ENCODE measurements at places on chromosomes 3 and 15.

GRCh38 chr15:70752193-70752635 is 11.1 kb downstream of the UACA start:
- DNase-seq: no peak

GRCh38 chr3:171206283-171206682 is 179.8 kb upstream of the SLC2A2 start:
- DNase-seq: no peak

DNA sequence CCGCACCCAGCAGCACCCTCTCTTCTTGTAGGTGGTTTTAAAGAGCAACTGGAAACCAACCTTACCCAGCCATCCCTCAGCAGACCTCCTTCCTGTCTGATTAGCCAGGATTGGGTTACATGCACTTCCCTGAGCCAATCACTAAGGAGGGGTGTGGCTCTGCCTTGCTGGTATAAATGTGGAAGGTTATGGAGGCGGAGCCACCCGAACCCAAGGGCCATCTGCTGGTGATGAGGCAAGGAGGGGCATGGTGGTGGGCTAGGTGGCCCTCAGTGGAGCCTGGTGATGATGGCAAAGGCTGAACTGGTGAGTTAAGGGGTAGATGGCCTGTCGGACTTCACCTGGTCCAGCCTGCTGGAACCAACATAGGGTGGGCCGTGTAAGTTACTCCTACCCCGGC is 39.8 kb downstream of the CCDC33 start:
- no peak for DNase-seq

DNA sequence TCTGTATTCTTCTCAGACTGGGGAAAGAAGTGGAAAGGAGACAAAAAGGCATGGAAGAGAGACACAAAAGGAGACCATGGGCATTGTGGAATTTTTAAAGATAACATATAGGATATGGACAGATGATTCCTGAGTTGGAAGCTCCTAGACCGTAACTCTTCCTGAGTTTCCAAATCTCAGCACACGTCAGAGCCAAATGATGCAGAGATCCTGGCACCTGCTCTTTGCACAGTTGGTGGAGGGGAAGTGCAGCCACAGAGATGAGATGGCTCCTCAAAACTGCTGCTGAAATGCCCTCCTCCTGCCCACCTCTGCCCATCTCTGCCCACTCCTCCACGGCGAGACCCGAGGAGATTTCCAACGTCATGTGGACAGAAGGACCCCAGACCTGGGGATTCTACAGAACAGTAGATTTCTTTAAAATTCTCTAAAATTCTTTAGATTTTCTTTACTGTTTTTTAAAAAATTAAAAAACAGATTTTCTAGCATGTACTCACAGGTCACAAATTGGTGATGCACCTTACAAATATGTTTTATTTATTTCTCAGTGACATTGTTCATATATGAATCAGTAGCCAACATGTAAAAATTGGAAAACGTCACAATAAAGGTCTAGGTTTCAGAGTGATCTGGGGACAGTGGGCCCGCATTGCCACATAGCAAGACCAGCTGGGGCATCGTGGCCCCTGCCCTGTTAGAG is 8.1 kb downstream of the CPN2 start:
- DNase-seq: no peak

GRCh38 chr3:196654006-196654734 is 14.7 kb downstream of the NRROS start:
- no peak for DNase-seq

GRCh38 chr15:40044717-40045571 is 6.0 kb upstream of the SRP14 start:
- peak; percentile 47 for DNase-seq

GRCh38 chr15:69403594-69403993 is 10.6 kb upstream of the KIF23 start:
- DNase-seq: no peak

- no peak for DNase-seq
Observed at GRCh38 chr3:126275620-126275904, 81.6 kb downstream of the KLF15 start.

DNA sequence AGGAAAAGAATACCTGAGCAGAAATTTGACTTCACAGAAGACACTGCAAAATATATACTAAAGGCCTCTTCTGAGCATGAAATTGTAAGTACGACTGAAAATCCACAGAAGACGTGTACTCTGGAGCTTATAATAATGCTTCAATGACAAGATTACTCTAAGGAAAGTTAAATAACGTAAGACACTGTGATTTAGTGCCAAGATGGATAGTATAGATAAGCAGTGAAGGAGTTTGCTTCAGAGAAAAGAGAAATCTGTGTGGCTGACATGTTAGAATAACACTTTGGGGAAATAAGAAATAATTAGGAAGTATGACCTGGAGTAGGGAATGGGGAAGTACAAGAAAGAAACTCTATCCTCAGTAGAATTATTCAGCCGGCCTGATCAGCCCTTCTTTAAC is 28.9 kb downstream of the ALDH1A2 start:
- DNase-seq: no peak

DNA sequence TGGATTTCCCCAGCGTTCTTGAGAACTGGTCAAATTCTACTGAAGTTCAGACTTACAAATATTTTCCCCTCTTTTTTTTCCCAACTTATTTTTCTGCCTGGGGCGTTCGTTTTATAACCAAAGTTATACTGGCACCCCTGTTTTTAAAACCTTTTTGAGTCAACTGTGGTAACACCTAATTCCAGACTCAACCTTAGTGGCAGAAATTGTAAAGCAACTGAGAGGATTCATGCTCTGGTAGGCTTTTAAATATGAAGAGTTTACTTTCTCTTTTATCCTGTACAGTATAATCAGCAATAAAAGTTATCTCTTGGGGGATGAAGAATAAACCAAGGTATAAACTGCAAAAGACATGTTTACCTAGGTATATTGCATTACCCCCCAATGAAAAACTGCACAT is 2.3 kb downstream of the IL5RA start:
- no peak for DNase-seq

- DNase-seq: no peak
Observed at GRCh38 chr3:123564056-123564455, 20.8 kb downstream of the HACD2 start.

DNA sequence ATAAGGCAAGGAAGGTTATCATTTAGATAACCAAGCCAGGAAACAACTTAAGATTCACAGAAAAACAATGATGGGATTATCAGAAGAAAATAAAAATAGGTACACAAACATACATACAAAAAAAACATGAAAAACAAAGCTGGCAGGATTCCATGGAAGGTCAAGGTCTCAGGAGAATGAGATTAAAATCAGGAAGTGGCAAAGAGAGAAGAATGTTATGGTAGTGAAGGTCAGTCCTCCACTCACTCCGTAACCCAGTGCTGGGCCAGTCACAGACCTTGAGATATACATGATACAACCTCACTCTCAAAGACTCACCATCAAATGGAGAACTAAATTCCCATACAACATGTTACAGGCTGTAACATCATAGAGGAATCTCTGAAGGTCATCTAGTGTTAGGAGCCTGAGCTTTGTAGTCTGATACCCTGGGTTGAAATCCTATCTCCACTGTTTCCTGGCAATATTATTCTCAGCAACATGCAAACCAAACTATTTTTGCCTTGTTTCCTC is 93.9 kb downstream of the CTNNB1 start:
- DNase-seq: no peak

DNA sequence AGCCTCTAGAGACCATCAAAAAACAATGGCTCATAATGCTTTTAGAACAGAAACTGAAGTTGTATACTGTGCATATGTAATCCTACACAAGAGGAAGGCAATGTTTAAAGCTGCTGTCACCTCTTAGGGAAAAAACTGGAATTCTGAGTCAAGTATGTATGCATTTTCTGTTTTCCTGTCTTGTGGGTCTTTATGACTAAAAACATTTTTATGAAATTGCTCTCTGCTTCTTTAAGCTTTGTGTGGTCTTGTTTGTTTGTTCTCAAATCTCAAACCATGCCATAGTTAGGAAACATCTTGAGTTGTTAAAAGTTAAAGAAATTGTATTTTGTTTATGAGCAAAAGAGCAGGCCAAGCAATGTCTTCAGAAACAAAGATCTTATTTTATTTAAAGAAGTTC is 80.9 kb upstream of the SOX2 start:
- no peak for DNase-seq

- no peak for DNase-seq
Observed at GRCh38 chr3:106089806-106090205, 221.0 kb upstream of the CBLB start.

DNA sequence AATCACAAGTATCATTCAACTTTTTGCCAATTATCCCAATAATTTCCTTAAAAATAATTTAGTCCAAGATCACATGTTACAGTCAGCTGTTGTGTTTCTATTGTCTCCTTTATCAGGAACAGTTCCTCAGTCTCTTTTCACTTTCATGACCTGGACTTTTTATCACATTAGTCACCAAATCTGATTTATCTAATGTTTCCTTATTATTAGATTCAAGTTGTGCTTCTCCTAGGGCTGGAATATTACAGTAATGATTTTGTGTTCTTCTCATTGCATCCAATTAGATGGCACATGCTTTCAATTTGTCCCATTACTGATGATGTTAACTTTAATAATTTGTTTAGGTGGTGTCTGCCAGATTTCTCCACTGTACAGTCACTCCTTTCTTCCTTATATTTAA is 66.3 kb upstream of the DCBLD2 start:
- no peak for DNase-seq

- DNase-seq: no peak
Observed at GRCh38 chr15:100093211-100094126, 248.3 kb downstream of the ADAMTS17 start.

- no peak for DNase-seq
Observed at GRCh38 chr3:156478891-156479290, 76.0 kb downstream of the SSR3 start.

GRCh38 chr15:86630946-86631345 is 551.3 kb downstream of the AGBL1 start:
- DNase-seq: no peak

- DNase-seq: no peak
Observed at GRCh38 chr3:136685882-136686281, 66.3 kb downstream of the STAG1 start.

DNA sequence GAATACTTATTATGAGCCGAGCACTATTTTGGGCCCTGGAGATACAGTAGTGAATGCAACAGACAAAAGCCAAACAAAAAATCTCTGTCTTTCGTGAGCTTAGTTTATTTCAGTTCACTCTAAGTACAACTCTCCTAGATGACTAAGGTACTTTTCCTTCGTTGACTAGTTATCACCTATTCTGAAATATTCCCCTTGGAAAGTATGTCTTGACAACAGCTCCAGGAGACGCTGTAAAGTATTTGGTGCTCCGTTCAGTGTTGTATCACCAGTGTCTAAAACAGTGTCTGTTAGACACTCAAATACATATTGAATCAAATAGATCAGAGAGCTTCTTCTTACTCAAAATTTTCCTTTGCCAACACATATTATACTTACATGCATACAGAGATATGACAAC is 119.6 kb downstream of the TFDP2 start:
- DNase-seq: no peak

DNA sequence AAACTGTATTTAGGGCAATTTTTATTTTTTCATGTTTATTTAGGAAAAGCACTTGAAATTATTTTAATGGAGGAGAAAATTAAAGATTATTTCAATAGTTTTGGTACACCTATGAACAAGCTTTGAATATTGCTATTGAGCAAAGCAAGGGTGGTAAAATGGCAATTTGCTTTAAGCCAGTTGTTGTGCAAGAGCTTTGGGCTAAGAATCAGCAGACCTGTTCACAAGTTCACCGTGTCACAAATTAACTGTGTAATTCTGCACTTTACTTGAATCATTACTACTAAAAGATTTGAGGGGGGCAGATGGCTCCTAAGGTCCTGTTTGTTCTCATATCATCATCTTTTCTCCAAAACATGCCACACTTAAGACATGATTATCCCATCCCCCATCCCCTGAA is 238.9 kb upstream of the GBE1 start:
- no peak for DNase-seq

- no peak for DNase-seq
Observed at GRCh38 chr15:39459548-39459947, 121.3 kb upstream of the THBS1 start.

DNA sequence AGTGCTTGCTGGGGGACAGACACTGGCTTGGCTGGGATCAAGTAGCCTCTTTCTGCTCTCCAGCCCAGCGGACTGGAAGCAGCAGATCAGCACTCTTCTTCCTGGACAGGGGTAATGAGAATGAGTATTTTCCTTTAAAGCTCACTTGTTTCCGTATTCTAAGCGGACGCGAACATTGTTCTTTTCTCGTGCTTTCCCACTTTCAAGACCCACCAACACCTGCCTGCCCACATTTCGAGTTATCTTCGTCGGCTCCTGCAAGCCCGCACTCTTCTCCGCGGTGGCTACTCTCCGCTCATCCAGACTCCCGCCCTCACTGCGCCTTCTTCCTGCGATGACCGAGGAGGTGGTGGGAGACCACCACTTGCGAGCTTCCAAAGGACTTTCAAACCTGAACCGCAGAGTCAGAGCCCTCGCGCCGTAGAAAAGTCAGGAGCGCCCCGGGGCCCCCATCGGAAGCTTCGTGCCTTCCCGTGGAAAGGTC is 1.6 kb upstream of the PPM1L start:
- DNase-seq: no peak

- no peak for DNase-seq
Observed at GRCh38 chr3:8631661-8632060, 12.9 kb downstream of the SSUH2 start.
